Stimulated activated CD4-positive, alpha-beta T cell treated with anti-CD3 and anti-CD28 coated beads, TNF-alpha, amount 100 ng/mL, for 4 hours (primary cell): ENCODE measurements at places on chromosomes 7 and 10.
A peak's percentile ranks its signal among the peaks of the same experiment; 100 is the strongest.

GRCh38 chr7:48421357-48421756 is 250.1 kb downstream of the ABCA13 start:
- no peak for DNase-seq

- no peak for DNase-seq
Measured at GRCh38 chr7:39664057-39664456, 40.7 kb downstream of the RALA start.

DNA sequence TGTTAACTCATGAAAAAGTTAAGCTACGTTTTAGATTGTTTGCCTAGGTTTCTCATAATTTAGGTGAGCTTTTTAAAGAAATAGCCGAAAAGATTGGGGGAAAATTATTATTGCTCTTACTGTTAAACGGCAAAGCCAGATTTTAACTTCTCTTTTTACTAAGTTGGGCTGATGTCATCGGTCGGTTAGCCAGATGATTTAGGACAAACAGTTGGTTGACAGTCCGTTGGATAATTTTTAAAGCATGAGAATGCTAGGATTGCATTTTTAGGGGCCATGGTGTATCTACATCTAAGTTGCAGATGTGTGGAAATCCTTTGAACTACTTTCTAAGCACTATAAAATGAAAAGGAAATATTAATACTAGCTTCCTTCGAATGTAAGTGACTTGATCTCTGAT is 280.9 kb upstream of the AKR1E2 start:
- DNase-seq = no peak

DNA sequence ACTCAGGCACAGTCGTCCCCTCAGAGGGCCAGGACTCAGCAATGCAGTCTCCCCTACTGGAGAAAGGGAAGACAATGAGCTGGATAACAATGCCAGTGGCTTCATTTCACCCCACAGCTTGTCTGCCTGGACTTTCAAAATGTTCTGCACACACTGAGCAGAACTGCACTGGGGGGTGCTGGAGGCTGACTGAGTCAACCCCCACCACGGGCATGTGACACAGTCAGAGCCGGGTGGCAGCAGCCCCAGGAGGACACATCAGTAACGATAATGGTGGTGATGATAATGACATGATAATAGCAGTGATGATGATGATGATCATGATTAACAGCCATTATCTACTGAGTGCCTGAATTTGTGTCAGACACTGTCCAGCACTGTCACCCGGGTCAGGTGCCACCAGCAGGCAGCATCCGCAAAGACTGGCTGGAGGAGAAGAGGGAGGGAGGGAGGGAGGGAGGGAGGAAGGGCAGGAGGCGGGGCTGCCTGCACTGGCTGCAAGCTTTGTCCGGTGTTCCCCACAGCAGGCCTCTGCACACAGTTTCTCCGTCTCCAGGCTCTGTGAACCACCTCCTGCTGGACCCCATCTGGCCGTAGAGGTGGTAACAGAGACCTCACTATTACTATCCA is 67.4 kb downstream of the PLXNA4 start:
- DNase-seq = no peak

GRCh38 chr7:32762925-32763293 is 128.7 kb downstream of the KBTBD2 start:
- no peak for DNase-seq

DNA sequence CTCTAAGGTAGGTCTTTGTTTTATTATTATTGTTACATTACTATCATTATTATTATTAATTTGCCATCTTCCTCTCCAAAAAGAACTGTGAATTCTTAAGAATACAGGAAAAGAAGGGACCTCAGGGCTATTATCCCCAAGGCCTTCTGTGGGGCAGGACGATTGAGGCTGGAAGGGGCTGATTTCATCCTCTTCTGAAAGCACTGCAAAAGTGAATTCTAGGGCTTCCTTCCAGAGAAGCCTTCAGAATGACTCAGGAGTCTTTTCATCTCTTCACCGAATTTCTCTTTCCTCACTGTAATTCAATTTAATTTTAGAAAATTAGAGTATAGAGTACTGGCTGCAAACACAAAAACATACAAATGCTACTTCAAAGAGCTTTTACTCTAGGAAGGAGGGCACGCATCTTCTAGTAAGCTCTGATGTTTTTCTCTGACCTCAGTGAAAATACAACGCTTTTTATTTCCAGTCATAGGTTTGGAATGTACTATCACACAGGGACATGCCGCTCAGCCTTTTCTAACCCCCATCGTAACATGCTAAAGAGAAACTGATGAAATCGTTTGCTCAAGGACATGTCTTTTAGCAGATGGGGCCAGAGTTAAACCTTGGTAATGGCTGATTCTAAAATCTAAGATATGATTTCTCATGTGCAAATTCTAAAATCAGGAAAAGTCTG is 280.2 kb upstream of the PITRM1 start:
- DNase-seq = no peak

DNA sequence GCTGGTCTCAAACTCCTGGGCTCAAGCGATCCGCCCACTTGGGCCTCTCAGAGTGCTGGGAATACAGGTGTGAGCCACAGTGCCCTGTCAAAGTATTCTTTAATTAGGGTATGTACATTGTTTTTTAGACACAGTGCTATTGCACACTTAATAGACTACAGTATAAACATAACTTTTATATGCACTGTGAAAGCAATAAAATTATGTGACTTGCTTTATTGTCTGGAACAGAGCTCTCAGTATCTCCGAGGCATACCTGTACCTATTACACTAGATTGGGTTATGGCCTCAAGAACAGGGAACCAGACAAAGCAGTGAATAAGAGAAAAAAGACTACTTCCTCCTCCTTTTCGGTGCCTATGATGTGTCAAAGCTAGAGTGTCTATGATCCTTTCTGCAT is 13.1 kb downstream of the ATOH7 start:
- DNase-seq = no peak

DNA sequence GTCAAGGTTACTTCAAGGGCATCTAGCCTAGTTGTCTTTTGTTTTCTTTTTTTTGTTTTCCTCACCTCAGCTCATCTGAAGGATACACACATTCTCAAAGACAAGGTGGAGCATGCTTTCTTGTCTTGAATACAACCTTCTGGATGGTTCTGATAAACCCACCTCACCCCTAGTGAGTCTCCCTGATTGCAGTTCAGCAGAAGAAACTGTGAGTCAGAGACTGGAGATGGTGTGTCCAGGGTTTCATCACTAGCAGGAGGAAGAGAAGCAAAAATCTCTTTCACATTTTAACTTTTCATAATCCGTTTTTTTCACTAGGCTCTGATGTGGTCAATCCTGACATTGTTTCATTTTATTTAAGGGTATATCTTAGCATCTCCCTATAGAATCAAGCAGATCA is 143.0 kb upstream of the NRBF2 start:
- no peak for DNase-seq

DNA sequence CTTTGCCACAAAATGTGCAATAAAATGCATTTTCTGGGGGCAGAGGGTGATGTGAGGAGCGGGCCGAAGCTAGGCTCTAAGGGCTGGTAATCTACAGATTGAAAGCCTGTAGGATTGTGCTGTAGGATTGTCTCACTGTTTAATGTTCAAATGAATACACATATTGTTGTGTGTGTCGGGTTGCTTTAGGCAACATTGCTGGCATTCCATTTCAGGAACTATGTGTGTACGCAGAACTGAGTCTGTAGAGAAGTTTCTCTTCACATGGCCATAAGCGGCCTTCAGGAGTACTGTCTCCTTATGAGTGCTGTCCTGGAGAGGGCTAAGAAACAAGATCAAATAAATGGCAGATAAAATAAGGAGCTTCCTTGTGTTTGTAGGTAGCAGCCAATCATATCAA is 540.2 kb downstream of the GATA3 start:
- no peak for DNase-seq

GRCh38 chr7:92834507-92835260 is 1.7 kb downstream of the CDK6 start:
- peak; percentile 1 for DNase-seq

- no peak for DNase-seq
Measured at GRCh38 chr7:127245607-127246006, 7.1 kb downstream of the GRM8 start.

DNA sequence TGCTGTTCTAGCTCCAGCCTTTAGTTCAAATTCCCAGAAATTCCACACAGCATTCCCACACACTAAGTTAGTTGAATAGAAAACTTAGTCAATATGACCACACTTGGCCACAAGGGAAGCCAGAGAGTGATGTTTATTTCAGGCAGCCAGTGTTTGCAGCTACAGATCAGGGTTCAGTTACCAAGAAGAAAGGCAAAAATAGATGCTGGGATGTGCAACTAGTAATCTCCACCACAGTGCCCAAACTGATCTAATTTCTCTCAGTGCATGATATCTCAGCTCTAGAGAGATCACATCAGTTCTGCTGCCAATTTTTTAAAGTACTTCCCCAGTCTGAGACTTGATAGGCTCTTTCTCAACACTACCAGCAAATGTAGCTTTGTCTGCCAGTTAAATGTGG is 17.6 kb downstream of the SLF2 start:
- DNase-seq = no peak

- DNase-seq = no peak
Measured at GRCh38 chr10:8873310-8873709, 818.8 kb downstream of the GATA3 start.

DNA sequence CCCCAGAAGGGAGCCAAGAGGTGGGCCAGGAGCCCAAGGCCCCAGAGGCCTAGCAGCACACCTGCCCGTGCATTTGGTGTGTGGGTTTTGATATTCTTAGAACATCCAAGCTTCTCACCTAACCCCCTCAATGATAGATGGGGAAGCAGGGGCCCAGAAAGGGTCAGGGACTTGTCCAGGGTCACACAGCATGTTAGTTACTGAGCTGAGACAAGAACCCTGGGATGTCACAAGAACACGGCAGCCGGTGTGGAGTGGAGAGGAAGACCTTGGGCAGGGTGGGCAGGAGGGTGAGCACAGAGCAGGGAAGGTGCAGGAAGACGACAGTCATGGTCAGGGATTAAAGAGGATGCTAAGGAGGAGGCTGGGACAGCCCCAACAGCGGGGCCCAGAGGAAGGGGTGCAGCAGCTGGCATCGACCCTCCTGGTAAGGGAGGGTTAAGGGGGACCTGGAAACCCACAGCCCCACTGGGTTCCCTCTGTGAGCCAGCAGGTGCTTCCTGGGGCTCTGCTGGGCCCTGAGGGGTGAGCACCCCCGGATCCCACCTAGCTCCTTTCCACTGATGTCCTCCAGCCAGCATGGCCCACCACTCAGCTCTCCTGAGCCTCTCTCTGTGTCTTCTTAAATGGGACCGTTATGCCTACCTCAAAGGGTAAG is 44.4 kb downstream of the UNC5B start:
- no peak for DNase-seq

DNA sequence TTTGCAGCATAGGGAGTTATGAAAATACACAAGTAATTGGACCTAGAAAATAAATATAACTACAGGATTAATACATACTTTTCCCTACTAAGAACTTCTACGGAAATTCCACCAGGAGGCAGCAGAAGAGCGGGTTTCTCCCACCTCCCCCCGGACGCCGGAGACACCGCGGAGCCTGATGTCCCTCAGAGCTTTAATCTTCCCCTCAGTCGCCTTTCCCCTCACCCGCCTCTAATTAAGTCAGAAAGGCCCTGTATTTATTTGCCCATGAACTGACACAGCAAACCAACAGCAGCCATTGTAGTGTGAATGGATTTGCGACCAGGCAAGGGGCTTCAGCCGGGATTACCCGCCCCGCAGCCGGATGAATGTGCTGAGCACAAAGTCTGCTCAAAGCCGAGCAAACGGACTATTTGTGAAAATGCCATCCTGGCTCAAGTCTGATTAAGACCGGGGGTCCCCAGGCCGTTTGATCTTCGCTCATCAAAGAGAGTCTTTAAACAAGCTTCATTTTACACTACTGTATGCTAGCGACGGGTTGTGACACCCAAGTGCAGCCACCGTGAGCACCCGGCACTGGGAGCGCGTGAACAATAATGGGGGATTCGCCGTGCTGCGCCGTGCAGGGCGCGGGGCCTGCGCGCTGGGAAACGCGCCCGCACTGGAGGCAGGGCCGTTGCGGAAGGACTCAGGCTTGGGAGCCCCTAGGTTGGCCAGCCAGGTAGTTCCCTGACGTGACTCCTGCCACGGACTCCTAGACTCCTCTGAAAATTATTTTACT is 5.6 kb upstream of the DKK1 start:
- DNase-seq = no peak

DNA sequence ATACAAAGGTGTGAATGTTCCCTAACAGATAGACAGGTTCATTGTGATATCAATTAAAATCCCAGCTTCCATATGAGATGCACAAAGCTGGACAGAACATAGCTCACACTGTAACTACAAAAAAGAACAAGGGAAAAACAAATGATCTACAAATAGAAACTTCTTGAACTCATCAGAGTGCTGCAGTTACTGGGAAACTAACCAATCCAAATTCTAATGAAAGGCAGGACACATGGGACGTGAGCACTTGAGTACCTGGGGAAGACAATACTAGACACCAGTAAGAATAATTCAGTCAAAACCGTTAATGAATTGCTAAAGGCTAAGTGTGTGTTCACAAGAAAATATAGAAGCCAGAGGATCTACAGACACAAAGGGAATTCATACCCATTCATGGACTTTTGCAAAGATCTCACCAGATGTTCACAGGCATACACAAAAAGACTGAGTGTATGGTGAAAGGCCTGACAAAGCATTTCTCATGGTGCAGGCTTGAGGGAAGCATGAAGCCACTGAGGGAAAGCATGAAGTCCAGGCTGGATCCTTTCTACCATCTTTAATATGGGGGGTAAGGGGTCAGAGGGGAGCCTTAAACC is 7.8 kb upstream of the GPR22 start:
- DNase-seq = no peak

DNA sequence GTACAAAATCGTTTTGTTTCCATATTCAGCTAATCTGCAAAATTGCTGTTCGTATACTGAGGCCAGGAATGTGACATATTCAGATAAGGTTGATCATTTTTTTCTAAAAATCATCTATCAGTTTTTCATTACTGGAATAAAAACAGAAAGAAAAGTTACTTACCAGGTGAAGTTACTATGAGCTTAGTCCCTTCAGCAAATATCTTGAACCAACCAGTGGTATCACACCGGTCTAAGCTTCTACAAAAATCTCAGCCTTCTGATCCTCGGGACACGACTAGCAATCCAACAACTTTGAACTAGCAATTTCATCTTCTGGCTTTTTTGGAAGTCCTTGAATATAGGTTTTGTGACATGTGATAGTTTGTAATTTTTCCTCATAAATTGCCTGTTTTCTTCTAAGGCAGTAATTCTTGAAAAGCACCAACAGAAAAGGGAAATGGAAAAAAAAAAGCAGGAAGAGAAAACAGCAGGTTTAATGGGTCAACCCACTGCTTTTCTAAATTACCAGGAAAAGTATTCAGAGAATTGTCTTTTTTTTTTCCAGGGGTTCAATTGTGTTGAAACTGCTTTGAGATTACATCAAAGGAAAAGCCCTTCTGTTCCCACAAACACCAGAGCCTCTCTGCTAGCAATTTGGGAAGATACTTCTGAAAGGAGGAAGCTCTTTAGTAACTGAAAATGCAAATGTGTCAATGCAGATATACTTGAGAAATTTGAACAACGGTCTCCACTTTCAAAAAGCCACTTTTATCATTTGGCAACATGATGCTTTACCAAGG is 2.9 kb upstream of the TARP start:
- DNase-seq = no peak

DNA sequence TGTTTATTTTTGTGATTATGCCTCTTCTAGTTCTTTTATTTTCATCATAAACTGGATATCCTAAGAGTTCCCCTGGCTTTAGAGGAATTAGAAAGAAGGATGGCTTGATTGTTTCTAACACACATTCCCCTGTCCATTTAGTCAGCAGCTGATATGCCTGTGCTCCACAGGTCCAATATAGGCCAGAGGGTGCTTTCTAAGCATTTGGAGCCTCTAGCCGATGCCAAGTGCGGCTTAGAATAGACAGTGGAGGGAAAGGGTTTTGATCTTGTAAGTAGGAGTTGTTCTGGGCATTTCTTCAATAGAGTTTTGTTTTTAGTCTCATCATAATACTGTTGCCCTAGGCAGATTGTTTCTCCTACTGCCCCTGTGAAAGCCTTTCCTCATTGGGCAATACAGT is 6.6 kb downstream of the CYP3A43 start:
- no peak for DNase-seq
